Progenitor cell of endocrine pancreas (in vitro differentiated cells): ENCODE measurements at places on chromosomes 1 and 21. TPM values are rescaled to one million over a fixed set of nuclear protein-coding genes. Genes with fewer than 3 reads are reported as not detected.
A peak's percentile ranks its signal among the peaks of the same experiment; 100 is the strongest.

DNA sequence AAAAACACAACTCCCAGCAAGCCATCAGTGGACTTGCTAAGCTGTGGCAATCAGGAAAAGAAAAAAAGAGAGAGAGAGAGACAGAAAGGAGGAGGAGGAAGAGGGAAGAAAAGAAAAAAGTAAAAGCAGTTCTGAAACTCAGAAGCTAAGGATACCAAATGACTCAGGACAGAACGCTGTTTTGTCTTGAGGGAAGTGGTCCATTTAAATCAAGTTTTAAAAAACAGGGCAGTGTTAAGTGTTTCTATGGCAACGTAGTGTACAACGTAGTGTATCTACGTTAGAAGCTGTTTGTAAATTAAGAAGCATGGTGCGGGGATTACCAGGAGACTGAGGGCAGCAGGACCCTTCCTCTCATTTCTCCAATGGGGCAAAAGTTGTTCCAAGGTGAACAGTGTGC lies 5.8 kb downstream of the ADORA3 start:
- no peak for DNase-seq

GRCh38 chr1:22452481-22452957 lies 868 bp downstream of the ZBTB40 start:
- DNase-seq = no peak

DNA sequence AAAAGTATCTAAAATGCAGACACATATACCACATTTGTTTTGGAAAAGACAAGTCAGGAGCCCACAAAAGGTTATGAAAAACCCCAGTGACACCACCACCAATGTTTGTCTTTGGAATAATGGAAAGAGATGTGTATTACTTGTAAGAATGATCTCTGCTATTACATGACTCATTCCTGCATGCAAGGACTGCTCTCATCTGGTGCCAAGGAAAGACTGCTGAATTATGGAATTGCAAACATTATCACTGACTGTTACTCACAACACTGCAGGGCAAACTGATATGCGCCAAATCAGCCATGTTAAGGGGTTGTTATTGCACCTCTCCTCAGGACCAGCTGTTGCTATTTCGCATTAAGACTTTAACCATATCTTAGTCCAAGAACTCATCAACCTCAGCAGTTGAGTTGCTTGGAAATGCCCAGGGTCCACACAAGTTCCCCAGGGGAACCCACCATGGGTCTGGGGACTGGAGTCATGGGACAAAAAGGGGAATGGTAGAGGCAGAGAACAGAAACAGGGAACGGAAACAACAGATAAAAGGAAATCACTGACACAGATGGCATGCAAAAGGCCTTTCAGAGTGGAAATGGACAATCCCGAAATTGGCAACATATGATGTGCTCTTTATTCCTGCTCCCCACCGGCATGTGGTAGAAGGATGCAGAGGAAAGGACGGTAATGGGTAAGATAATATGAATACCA lies 34.4 kb downstream of the CAPZB start:
- DNase-seq = no peak

- DNase-seq = no peak
These were observed 1443.7 kb downstream of the MRPL39 start for GRCh38 chr21:24163539-24163938.

- DNase-seq = no peak
These were observed 9.0 kb downstream of the TTLL10 start for GRCh38 chr1:1182491-1183220.

- no peak for DNase-seq
These were observed 143.8 kb downstream of the TNFSF18 start for GRCh38 chr1:172906778-172907592.

DNA sequence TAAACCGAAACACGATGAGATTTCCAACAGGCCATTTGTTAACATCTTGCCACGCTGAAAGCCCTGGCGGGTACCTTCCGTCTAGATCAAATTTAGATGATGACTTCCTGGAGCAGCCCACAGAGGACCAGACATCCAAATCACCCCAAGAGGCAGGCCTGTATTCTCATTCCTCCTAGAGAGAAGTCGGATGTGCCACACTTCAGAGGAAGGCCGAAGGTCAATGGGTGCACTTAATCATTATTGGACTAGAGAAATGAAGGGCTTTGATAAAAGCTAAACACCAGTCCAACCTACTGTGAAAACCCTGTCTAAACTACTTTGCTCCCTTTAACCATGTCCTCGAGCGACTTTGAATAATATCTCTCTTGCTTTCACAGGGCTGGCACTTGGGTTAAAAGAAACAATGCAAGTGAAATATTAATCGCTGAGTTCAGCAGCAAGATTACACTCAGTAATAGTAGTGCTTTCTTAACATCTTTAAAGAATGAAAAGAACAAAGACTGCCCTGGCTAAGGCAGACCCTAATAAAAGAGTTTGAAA lies 76.5 kb downstream of the BCAR3 start:
- DNase-seq = no peak

GRCh38 chr1:4366091-4366490 lies 288.3 kb upstream of the AJAP1 start:
- no peak for DNase-seq

GRCh38 chr1:4170548-4171340 lies 270.7 kb upstream of the C1orf174 start:
- no peak for DNase-seq

- peak; percentile 10 for DNase-seq
These were observed 59.9 kb downstream of the WNT9A start for GRCh38 chr1:227887697-227888403.

DNA sequence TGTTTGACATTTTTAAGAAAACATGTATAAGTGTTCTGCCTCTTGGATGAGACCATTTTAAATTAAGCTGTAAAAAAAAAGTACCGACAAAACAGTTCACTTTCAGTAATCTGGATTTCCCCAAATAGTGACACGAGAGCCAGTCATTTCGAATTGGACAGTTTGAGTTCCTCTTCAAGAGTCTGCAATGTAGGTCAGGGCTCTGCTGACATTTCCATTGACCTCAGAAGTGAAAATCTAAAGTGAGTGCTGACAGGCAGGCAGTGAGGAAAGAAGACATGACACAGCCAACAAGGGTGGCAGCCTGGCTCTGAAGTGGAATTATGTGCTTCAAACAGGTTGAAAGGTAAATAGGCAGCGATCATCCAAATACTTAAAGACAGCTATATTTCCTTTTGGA lies at the start of gene IL23R:
TSS of gene IL23R (plus strand) at position 259 of the 400 bp plus-strand sequence. CDS start 1,667 bp downstream, outside the sequence.
- no peak for DNase-seq

DNA sequence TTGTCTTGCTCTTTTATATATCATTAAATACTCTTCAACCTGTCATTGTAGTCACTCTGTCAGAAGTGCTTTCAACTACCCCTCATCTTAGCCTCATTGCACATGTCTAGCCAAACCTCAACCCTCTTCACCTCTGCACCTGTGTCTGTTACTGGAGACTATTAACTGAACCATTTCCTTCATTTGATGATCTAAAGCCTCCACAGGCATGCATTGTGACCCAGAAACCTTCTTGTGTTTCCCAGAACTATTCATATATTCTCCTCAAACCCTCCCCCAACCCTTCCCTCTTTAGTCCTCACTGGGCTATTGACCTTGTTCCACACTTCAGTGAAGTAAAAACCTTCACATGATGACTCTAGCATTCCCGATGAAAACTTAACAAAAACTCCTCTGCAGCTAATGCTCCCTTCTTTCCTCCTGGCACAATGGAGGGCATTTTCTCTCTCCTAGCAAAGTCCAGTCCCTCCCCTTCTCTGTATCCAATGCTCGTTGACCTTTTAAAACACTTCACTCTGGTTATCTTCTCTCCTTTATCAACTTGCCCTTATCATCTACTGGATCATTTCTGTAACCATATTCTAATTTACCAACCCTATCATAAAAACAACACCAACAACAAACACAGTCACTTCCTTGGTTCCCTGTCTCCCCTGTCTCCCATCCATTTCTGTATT lies 86.1 kb downstream of the BACH1 start:
- DNase-seq = no peak

GRCh38 chr1:22714455-22714854 lies 3.8 kb downstream of the EPHB2 start:
- no peak for DNase-seq

DNA sequence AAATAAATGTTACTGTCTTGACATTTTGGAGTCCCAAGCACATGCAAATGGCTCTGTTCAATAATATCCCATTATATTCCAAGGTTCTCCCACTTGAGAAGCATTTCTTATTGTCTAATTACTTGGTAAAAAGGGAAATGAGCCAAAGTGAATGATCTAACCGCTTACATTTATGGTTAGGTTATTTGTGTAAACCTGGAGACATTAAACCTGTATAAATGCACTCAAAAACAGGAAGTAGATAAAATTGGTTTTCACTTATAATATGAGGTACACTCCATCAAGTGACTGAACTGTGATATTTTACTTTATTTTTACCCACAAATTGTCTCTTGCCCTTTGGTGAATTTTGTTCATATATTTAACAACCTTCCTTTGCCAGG lies 26.8 kb downstream of the KIF1B start:
- DNase-seq = no peak

DNA sequence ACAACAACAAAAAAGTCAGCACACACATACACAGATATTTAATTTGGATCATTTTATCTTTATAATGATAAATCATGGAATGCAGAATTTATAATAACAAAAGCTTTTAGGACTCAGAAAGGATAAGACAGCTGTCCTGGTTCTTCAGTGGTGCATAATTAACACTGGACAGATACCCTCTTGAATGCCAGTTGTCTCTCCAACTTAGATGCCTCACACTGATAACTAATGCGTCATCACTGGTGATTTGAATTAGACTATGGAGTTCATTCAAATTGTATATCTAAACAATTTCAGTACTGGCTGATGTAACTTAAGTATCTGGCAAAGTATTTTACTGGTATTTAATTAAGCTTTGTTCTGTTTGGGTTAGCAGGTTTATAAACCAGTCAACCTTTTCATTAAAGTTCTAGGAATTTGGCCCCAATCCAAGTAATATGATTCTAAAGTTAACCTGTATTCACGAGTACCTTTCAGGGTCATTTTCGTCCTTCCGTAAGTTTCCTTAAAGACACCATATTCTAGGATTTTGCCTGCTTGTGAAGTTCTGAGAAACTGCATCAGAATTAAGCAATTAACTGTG lies 1199.5 kb upstream of the TMPRSS15 start:
- DNase-seq = no peak

SH2D5 gene
- total RNA-seq = 0.53 and 1.2 TPM in 2 replicates

ATXN7L2 gene
- 17.6 and 19.6 TPM in 2 replicates for total RNA-seq

CYP4Z1 gene
- total RNA-seq = not detected in 2 replicates

CD48 gene
- not detected in 2 replicates for total RNA-seq

PHC2 gene
- total RNA-seq = 135 and 138 TPM in 2 replicates

OR2L5 gene
- not detected in 2 replicates for total RNA-seq

PGLYRP3 gene
- total RNA-seq = not detected in 2 replicates
